ENCODE measurements at places on chromosomes 1 and 21.
A peak's percentile ranks its signal among the peaks of the same experiment; 100 is the strongest.

- no peak for DNase-seq
Observed at GRCh38 chr1:23456226-23456625, 27.8 kb downstream of the ASAP3 start.

DNA sequence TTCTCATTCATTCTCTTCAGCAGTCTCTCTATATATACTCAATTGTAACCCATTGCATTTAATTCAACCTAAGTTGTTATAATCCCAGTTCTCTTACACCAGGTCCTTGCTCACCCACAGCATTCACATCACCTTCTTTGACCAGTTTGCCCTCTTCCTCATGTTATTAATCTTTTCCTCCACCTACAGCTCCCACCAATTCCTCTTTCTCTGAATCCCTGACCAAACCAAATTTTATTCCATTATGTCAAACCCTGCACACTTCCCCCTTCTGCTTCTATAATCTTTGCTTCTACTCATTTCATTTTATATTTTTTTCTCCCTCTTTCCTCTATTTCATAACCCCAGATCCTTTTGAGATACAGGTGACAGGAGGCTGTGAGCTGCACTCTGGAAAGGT, 1.4 kb downstream of the CD1A start:
- DNase-seq = no peak

DNA sequence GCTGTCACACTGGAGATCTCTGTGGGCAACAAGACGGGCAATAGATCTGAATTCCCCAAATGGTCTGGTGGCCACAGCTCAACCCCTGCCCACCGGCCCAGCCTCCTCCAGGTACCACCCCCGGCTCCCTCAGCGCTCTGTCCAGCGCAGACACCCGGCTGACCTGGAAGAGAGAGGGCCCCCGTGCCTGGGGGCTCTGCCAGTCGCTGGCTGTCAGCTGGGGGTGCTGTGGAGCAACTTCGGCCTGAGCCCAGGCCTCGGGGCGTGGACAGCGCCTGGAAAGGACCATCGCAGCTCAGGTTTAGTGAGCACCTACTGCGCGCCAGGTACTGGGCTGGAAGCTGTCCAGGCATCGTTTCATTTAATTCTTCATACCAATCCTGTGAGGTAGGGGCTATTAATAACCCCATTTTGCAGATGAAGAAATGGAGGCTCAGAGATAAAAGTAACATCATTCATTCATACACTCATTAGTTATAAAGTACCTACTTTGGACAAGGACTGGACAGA, 51.0 kb downstream of the AHDC1 start:
- DNase-seq = no peak

DNA sequence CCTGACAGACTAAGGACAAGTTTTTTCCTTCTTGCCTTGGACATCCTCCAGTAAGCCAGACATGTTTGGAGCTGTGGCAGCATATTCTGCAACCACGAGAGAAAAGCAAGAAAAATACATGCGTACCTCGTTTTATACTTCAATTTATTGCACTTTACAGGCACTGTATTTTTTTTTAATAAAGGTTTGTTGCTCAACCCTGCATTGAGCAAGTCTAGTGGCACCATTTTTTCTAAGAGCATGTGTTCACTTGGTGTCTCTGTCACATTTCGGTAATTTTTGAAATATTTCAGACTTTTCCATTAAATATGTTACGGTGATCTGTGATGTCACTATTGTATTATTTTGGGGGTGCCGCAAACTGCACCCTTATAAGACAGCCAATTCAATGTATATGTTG, 2.1 kb upstream of the SSX2IP start:
- DNase-seq = no peak

DNA sequence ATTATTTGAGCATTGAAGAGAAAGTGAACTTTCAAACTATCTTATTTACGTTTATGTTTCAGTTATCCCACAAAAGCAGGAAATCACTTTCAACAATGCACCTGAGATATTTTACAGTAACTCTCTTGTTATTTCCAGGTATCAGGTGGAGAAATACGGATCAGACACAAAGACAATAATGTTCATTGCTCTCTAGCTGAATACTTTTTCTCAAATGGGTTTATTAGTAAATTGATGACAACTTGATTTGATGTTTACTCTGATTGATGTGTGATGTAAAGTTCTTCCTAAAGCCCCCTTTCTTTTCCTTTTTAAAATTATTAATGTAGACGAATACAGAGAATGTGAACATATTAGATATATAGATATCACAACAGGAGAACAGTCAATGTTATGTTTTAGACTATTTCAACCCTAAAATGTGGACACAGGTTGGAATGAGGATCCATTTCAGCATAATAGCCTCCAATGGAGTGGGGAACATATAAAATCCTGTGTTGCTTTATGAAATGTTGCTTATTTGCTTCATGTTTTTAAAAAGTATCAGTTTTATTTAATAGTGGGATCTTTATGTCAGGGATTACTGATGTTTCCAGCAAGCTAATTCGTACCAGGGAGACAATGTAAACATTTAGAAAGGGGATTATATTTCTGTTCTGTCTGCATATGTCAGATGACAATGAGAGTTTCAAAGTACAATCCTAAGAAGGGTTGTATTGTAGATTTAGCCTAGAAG, 1522.3 kb upstream of the TPTE start:
- no peak for DNase-seq

GRCh38 chr1:176880955-176881595, 283.4 kb downstream of the ASTN1 start:
- DNase-seq = peak; percentile 71

- DNase-seq = no peak
Observed at GRCh38 chr1:158720620-158721019, at the start of gene OR6K3. TSS of gene OR6K3 (minus strand) at chr1:158720720. CDS start at chr1:158718115, 2,605 bp downstream.

GRCh38 chr1:183039985-183040447, 16.8 kb downstream of the LAMC1 start:
- no peak for DNase-seq

DNA sequence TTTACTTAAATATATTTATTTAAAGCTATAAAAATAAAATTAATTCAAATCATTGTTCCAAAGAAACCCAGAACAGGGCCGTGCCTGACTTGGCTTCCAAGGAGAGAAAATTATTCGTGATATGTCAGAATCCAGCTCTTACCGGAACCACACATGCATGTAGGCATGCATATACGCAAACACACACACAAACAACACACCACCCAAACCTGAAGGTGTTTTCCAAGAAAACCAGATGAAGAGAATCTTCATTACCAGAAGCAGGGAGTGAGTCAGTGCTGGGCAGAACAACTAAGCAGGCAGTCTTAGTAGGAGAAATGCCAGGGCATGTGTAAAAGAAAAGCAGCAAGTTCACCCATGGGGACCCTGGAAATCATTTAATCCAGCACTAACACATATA, 432.0 kb upstream of the BEND5 start:
- DNase-seq = no peak

DNA sequence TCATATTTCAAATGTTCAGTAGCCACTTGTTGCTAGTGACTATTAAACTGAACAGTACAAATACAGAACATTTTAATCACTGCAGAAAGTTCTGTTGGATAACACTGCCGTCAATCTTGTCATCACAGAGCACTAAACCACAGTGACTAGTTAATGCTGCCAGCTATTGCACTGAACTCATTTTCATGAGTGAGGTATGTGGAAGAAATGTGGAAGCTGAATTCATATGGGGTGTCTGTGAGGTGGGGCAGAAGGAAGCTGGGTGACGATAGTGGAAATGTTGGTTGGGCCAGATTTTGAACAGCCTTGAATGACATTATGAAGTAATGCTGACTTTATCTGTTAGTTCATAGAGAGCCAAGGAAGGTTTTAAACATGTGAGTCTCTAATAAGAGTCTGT, 49.6 kb downstream of the OSBPL9 start:
- no peak for DNase-seq

DNA sequence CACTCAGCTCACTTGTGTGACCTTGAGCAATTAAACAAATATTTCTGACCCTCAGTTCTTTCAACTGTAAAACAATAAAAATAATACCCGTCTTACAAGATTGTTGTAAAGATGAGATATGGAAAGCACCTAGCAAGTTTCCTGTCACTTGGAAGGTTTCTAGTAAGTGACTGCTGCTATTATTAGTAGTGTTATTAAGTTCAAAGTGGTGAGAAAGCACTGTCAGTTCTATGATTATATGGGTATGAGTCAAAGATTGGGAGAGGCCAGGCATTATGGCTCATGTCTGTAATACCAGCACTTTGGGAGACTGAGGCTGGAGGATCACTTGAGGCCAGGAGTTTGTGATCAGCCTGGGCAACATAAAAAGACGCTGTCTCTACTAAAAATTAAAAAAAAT, 145.4 kb downstream of the C1orf21 start:
- DNase-seq = no peak

GRCh38 chr1:55446351-55446750, 231.2 kb upstream of the USP24 start:
- no peak for DNase-seq

- no peak for DNase-seq
Observed at GRCh38 chr1:225678545-225678944, 25.6 kb upstream of the ENAH start.

- DNase-seq = no peak
Observed at GRCh38 chr1:243267914-243268653, 12.2 kb downstream of the SDCCAG8 start.

DNA sequence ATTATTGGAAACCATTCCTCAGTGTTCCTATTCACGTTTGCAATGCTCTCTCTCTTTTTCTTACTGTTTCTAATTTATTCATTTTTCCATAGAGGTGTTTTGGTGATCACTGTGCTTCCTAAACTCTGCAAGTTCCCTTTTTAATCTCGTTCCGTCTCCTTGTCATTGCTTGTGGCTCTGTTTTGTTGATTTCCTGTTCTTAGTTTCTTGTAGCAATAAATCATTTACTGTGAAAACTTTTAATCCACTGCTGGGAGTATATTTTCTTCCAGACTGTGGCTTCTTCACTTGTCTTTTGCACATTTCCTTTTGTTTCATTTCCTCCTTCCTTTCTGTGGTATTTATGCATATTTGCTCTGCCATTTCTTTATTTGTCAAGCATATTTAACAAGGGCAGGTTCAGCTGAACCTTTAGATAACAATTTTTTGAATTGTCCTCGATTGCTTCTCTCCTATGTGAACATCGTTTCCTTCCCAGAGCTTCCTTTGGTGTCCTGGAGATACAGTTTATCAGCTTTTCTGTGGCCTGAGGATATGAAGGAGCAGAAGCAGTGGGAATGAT, 3.6 kb downstream of the B3GALT5 start:
- DNase-seq = no peak

DNA sequence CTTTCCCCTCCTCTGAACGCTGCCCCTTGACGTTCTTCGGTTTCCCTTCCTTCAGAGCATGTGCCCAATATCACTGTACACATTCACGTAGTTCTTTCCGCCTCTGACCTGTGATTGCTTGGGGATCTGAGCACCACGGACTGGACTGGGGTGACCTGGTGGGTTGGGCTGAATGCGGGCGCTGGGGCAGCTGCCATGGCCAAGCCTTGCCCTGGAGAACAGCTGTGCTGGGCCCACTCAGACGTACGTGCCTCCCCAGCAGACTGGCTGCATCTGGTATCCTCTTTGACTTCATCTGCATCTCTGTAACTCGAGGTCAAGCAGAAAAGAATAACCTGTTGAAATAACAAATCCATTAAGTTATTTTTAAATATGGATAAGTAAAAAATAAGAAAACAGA, 35.1 kb upstream of the DISC1 start:
- DNase-seq = no peak

All from left renal pelvis (tissue), 4 donors.